ENCODE measurements at places on chromosomes 4 and X. TPM values are rescaled to one million over a fixed set of nuclear protein-coding genes. Genes with fewer than 3 reads are reported as not detected.

DNA sequence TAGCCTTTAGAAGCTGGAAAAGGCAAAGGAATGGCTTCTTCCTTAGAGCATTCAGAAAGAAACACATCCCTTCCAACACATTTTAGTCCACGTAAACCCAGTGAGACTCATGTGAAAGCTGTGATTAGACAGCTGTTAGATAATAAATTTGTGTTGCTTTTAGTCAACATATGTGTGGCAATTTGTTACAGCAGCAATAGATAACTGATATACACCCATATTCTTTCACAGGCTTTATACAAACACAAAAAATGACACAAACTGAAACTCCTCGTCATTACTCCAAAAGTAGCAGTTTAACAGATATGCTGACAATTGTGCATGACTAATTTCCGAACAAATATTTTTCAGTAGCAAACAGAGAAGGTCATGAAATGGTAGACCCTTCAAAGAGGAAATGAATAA lies 65.3 kb downstream of the ANTXR2 start:
- no peak for DNase-seq

Gene CCSER1
- not detected for total RNA-seq

Gene NDNF
- total RNA-seq: not detected

- DNase-seq: peak; percentile 77
Measured at GRCh38 chr4:38177035-38177546, 216.9 kb downstream of the PTTG2 start.

DNA sequence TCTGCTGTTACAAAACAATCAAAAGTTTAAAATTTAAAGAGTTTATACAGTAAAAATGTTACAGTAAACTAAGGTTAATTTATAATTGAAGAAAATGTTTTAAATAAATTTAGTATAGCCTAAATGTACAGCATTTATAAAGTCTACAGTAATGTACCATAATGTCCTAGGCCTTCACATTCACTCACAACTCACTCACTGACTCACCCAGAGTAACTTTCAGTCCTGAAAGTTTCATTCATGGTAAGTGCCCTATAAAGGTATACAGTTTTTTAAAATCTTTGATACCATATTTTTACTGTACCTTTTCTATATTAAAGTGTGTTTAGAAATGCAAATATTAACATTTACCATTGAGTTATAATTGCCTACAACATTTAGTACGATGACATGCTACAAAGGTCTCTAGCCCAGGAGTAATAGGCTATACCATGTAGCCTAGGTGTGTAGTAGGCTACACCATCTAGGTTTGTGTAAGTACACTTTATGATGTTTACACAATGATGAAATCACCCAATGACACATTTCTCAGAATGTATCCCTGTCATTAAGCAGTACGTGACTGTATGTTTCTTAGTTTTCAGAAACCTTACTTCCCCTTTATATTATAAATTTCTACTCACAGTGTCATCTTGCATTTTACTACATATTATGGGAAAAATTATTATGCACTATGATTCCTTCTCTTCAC lies 320.8 kb downstream of the ADAM29 start:
- DNase-seq: no peak

Gene TECRL
- not detected for total RNA-seq

GRCh38 chr4:22192084-22192511 lies 243.5 kb upstream of the KCNIP4 start:
- no peak for DNase-seq

GRCh38 chrX:11591723-11592346 lies 73.9 kb downstream of the ARHGAP6 start:
- peak; percentile 26 for DNase-seq

- DNase-seq: no peak
Measured at GRCh38 chr4:1336088-1336491, 10.9 kb upstream of the UVSSA start.

Gene FRYL
- total RNA-seq: 98.5 TPM

- DNase-seq: no peak
Measured at GRCh38 chrX:37652589-37653231, 32.9 kb upstream of the XK start.

Gene NXF2
- total RNA-seq: not detected

GRCh38 chr4:54231768-54232688 lies 2.9 kb downstream of the PDGFRA start:
- no peak for DNase-seq

Gene CXCL6
- total RNA-seq: not detected

DNA sequence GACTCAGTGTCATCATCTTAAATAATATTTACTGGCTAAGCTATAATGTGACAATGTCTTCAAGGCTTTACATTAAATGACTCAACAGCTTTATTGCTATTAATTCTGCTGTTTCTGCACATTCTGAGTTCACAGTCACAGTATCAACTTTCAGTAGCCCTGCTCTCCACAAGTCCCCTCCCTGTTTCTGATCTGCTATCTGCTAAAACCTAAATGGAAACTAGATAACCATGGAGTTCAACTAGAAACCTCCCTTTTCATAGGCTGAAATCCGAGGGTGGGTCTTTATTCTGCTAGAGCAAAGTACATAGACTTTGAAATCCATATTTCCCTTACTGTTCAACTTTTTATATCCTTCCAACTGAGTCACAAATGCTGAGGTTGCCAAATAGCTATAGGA lies 5.4 kb upstream of the ACE2 start:
- DNase-seq: no peak

Gene CCNB3
- total RNA-seq: 0.76 TPM

DNA sequence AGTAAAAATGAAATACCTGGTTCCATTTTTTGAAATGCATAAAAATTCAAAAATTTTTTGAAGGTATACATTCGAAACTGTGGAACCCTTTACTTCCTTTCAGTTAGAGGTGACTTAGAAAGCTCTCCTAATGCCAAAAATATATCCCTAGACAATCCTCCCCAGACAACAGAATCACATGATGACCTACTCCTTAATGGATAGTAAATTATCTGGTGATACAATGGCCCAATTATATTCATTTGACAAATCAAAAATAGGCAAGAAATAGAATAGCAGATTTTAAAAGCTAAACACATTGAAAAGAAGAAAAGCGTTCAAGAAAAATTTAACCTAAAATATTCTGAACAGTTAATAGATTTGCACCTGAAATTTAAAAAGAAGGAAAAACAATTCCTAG lies 3.5 kb upstream of the UGT2A2 start:
- no peak for DNase-seq

DNA sequence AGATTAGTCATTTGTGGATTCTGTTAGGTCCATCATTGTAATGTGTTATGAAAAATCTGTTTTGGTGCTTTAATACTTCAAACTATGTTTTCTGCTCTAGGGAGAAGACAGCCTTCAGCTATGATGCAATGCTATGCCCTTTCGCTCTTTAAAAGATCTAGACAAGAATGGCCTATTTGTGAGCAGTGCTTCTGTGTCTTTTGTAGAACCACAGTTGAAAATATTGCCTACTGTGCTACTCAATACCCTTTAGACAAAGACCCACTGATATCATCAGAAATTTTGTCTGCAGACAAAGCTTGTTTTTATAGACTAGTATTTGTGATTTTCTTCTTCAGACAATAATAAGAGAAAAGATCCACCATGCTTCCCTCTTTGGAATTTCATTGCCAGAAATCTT lies 44.6 kb upstream of the SLITRK2 start:
- no peak for DNase-seq

Gene WDR45
- total RNA-seq: 29.4 TPM

Gene UGT8
- not detected for total RNA-seq

- no peak for DNase-seq
Measured at GRCh38 chr4:124032035-124032434, 635.4 kb downstream of the SPRY1 start.

Gene PNCK
- total RNA-seq: 0.58 TPM

GRCh38 chr4:4344915-4345527 lies 41.9 kb upstream of the NSG1 start:
- DNase-seq: no peak

DNA sequence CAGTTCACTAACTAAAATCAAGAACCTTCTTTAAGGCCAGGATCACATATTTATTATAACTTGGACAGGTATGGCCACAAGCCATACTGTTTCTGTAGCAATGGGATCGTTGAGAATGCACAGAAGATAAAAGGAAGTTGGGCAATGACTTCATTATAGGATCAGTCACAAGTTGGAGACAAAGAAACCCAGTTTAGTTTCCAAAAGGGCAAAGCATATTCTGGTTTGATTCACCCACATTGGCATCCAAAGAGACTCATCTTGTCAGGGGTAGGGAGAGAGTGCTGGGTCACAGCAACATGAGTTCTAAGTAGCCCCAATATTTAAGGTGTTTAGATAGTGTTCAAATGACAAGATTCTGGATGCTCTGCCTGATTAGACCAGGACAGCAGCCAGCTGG lies 317.1 kb upstream of the GALNT7 start:
- no peak for DNase-seq

Gene MFAP3L
- 0.03 TPM for total RNA-seq

GRCh38 chr4:53617101-53617680 lies 25.9 kb upstream of the LNX1 start:
- no peak for DNase-seq

DNA sequence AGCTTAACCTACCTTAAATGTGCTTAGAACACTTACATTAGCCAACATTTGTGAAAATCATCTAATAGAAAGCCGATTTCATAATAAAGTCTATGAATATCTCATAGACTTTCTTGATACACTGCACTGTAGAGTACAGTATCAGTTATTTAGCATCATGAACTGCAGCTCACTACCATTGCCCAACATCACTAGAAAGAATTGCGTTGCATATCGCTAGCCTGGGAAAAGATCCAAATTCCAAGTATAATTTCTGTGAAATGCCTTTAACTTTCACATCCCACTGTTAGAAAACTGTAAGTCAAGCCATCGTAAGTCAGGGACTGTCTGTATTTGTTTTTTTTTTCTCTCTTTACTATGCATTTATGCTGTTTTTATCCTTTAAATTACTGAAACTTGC lies 918.6 kb upstream of the PABPC4L start:
- no peak for DNase-seq

- no peak for DNase-seq
Measured at GRCh38 chr4:785332-786073, 40.4 kb downstream of the CPLX1 start.

DNA sequence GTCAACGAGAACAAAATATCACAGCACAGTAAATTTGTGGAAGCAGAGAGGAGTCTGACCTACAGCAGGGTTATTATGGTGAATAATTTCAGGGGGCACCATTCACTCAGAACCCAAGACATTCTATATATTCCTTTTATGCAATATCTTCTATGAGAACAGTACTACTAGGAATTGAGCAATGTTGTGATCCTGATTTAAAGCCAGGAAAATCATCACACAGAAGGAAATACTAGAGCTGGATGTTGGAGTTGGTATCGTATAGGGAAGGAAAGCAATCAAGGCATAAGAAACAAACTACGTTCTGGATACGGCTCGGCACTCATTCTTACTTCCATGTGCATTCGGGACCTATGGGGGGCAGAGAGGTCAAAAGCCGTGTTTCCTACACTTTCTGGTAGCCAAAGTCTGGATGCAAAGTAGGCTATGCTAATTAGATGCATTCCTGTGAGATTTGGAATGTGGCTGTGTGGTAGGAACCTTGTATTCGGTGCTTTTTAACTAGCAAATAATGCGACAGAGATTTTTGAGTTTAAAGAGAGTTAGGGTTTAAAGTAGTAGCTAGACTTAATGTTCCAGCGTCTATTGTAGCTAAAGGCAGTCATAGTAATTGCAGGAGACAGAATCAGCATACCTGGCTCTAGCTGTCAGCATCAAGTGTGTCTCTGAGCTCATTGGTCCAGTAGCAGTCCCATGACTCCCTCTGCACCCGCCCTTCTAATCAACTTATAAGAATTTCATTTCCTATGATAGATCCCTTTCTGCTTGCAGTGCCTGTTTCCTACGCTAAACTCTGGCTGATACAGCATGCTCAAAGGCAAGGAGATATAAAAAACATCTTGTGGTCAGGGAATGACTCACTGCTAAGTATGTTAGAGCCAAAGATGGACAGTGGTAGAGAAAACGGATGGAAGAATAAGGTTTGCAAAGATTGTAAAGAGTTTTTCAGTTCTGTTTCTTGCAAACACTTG lies 43.3 kb upstream of the PDGFC start:
- DNase-seq: no peak

Gene CLDN22
- total RNA-seq: not detected

GRCh38 chrX:12975991-12976558 lies 1.2 kb downstream of the TMSB4X start:
- DNase-seq: peak; percentile 65

- no peak for DNase-seq
Measured at GRCh38 chrX:17990532-17990931, 129.4 kb upstream of the RAI2 start.

GRCh38 chr4:81505004-81505598 lies 33.4 kb upstream of the RASGEF1B start:
- peak; percentile 72 for DNase-seq

Measured in activated CD8-positive, alpha-beta T cell treated with anti-CD3 and anti-CD28 coated beads, Interleukin-2, amount 10 ng/mL, durations not matched to agents 7 days and 5 days (primary cell).